OCI-LY7 (cell line): ENCODE measurements at places on chromosomes 2 and 18. TPM values are rescaled to one million over a fixed set of nuclear protein-coding genes. Genes with fewer than 3 reads are reported as not detected.

DNA sequence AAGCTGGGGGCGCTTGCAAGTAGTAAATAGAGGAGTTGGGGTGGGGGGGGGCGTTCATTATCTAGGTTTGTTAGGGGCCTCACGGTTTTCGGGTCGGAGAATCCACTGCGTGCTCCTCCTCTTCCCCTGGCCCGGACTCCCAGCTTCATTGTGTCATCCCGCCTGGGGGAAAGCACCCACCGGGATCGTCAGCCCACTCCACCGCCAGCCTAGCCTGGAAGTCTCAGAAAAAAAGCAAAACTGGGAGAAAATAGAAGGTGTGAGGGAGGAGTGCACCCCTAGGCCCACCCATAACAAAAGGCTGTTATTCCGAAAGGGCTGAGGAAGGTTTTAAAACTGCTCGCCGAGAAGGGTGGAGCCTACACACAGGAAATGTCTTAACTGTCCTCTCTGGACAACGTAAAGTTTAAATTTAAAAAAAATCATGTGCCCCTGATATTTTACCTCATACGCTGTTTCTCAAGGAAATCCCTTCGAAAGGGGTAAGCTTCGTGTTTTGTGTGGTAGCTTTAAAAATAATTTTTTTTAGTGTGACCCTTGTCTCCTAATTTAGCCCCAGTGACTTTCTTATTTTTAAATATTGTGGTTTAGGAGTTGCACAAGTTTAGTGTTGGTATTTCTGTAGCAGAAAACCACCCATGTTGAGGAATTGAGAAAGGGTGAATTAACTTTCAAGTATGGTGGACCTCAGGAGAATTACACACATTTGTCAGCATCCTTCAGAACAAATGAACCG, 104.2 kb downstream of the SPTBN1 start:
- peak; percentile 74 for DNase-seq

DNA sequence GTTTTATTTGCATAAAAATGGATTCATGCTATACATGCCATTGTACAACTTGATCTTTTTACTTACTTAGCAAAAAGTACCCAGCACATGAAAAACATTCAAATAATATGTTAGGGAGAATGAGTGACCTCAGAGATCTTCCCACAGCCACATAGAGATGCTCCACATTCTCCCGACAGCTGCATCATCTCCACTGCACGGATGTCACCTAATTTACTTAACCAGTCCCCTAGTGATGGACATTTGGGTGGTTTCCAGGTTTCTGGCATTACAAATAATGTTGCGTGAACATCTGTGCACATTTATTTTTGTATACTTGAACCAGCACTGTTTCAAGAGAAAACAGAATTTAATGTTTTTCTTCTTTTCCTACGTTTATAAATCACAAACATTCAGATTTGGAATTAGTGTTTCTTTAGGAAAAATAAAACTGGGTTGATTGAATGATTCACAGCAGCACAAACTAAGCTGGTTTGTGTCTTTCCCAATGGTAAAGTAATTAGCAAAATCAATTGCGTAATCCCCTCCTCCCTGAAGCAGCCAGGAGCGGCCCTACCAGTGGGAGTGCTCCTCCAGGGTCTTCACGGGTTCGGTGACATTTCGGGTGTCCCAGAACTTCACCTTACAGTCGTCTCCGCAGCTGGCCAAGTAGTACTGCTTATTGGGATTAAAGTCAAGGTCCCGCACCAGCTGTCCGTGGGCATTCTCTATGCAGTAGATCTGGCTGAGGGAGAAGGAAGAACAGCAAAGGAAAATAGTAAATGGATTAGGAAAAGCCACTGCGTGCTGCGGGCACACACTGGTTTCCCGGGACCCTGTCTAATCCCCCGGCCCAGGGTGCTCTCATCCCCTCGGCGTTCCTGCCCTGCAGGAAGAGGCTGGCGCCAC, 183.9 kb downstream of the EIPR1 start:
- no peak for DNase-seq

DNA sequence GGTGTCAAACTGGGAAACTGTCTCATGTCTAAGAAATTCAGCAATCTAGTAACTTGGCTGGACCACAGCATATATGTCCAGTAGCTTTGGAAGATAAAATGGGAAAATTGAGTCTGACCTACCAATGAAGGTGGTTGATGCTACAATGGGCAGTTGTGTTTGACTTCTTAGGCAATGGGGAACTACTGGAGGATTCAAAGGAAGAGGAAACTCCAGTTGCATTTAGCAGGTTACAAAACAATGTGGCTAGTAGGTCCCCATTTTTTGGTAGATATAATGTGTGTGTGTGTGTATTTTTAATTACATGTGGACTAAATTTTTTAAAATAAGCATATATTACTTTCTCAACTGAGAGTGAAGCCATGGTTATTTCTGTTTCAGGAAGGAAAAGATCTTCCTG, 427.7 kb downstream of the NBAS start:
- no peak for DNase-seq

DNA sequence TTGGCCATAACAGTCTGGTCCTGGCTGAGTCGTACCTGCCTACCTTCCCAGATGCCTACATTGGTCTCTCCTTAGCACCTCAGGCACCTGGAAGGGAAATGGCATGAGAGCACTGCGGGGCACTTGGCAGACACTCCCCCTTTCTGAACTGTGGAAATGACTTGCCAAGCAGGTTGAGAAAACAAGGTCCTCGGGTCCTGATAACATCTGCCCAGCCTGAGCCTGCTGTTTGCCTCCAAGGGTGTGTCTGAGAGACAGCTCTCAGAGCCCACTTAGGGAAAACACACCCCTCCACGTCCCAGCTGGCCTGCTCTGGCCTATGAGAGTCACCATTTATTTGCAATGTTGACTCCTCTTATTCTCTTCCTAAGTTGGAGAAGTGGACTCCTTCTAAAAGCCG, 10.5 kb downstream of the FAM110C start:
- no peak for DNase-seq

DNA sequence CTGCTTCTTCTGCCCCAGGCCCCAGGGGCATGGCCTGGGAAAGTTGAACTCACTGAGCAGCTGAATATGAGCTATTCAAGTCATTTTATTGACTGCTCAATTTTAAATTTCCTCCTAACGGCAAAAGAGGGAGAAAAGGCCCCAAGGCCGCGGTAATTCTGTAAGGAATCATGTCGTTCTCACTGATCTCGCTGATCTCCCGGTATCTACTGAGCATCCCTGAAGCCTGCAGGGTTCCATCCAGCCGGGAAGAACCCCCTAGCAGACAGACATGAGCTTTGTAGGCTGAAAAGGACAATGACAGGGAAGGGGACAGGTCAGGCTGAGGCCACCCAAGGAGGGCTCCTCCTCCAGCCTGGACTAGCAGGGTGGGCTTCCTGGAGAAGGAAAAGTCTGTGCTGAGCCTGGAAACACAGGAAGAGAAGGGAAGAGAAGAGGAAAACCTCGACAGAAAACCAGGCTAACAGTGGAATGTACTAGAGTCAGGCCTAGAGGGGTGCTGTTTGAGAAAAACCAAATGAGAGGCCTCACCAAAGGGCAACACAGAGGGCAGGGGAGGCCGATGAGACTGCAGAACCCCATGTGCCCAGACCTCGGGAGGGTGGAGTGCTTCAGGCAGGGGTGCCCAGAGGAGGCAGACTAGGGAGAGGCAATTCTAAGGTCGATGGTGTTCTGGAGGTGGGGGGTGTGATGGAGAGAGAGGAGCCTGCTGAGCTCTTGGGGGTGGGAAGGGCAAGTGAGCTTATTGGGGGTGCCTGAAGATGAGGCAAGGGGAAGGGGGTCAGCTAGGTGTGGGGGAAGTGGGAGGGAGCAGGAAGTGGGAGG, 2.9 kb upstream of the NPPC start:
- no peak for DNase-seq

Gene LYPD1
- 1.4 and 2.0 TPM in 2 replicates for total RNA-seq

Gene ATP6V1B1
- total RNA-seq, result not detected in 2 replicates
